ENCODE measurements at places on chromosomes 16 and 17.

DNA sequence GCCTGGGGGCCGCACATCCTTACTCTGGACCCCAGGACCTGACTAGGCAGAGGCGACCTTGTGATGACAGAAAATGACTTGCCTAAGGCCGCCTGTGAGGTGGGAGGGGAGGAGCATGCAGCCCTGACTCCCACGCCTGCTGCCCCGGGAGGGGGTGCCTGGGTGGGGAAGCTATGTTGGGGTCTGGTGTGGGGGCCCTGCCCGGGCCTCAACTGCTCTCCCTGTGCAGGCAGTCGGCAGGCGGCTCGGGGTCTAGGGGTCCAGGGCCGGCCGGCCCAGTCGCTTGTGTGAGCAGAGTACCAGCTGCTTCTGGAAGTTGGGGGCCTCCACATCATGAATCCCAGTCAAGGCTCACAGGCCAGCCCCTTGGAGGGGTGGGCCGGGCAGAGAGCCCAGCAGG is 48.1 kb downstream of the PRMT7 start:
- DNase-seq: no peak

DNA sequence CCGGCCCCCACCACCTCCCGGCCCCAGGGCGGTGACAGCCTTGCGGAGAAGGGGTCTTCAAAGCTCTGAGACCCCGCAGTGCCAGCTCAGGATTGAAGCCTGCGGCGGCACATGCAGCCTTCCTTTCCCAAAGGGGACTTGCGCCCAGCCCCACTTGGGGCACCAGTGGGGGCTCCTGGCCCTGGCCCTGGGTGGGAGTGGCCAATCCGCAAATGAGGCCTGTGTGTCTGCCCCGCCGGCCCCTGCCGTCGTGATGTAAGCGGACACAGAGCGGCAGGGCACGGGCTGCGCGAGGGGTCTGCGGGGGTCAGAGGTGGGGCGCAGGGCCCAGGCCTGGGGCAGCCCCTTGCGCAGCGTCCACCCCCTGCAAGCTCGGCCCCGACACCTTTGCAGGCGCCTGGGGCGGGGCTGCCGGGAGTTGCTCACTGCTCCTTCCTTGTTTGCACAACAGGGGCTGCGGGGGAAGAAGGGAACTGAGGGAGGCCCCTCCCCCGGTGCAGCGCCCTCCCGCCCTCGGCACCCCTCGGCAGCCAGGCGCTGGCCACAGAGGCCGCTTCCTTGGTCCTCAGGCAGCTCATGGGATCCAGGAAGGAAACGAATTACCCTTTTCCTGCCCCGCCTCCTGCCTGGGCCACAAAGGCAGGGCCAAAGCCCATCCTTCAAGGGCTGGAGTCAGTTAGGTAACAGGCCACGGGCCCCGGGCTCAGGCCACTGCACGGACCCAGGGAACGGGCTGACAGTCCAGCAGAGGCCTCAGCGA is 2.9 kb downstream of the SLC16A3 start:
- no peak for DNase-seq

DNA sequence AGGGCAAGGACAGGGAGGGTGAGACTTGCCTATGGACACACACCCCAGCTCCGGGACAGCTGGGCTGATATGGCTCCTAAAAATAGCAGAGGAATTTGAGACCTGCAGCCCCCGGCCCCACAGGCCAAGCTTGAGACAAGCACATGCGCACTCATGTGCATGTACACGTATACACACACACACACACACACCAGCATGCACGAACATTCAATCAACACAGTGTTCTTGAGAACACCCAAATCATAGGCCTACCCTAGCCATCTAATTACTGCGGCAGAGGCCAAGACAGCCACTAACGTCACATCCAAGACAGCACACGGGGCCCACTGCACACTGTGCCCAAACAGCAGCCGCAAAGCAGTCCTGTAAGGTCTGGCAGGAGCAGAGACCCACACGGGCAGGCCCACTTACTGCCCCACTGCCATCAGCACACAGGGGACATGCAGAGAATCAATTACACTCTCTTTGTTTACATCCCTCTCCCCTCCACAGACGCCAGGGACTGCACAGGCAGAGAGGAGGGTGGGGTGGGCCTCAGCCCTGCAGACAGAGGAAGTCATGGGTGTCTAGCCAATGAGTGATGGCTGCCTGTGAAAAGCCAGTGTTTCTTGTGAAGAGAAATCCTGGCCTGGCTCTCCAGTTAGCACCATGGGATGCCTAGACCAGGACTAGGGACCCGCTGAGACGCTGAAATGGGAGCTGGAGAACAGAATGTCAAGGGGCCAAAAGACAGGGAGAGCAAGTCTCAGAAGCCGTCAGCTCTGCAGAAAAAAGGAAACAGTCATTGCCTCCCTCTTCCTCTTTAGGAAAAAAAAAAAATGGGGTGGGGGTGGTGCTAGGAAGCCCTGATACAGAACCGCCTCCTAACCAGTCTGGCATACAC is 39.3 kb downstream of the MYO18A start:
- DNase-seq: no peak

DNA sequence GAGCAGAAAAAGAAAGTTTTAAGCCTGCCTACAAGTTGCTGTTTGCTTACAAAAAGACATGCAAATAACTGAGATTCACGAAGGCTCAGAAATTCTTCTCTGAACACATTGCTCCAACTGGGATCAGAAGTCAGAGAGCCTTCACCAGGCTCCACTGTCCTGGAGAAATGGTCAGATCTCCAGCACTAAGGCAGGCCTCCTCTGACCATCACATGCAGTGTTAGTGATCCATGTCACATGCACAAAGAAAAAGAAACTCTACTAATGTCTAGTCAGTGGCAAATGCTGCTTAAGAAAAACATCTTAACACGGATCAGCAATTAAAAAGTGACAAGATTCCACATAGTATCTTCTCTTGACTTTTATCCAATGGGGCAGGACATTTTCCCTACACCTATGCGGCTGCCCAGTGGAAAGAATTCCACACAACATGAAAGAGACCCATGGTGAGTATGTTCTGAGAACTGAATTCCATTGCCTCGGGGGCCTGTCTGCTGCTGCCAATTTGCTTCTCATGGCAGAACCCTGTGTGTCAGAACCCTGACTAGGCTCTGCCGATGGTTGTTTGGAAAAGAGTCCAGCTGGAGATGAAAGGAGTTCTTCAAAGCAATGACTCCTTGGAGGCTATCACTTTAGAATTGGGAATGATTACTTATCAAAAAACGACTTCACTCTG is 96.6 kb downstream of the HIC1 start:
- DNase-seq: no peak

DNA sequence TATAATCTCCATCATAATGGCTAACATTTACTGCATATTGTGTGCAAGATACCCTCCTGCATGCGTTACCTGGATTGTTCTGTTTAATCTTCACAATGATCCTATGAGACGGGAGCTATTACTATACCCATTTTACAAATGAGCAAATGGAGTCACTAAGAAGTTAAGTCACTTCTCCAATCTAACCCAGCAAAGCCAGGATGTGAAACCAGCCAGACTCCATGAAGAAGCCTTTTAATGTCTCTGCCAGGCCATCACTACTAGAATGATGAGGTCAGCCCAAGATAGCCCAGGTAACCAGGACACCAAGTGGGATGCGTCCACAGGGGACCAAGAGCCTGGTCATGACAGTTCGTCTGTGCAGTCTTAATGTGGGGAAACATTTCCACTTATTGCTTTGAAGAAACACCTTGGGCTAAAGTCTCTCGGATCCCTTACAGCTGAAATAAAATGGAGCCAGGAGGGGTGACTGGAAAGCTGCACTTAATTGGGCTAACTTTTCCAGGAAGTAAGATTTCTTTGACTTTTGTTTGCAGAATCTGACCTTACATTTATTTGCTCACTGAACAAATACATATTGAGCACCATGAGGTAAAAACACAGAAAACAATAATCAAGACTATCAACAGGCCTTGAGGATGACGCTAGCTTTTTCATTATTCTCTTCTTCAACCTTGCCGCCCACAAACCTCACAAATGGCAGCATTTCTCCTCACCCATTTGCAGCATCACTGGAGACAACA is 926 bp upstream of the SHCBP1 start:
- no peak for DNase-seq

DNA sequence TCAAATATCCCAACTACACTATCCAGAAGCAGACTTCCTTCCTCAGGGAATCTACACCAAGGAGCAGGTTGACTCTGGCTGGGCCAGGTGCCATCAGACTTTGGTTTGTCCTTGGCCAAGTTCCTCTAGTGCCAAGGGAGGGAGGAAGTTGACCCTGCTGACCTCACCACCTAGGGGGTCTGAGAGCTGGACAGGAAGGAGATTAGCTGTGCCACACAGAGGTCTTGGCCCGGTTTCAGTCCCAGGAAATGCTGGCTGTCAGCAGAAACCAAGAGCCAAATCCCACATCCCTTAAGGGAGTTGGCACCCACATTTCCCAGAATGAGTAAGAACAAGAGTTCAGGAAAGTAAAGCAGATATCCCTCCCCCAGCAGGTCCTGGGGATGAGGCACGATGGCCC is 178.2 kb downstream of the SALL1 start:
- DNase-seq: no peak

DNA sequence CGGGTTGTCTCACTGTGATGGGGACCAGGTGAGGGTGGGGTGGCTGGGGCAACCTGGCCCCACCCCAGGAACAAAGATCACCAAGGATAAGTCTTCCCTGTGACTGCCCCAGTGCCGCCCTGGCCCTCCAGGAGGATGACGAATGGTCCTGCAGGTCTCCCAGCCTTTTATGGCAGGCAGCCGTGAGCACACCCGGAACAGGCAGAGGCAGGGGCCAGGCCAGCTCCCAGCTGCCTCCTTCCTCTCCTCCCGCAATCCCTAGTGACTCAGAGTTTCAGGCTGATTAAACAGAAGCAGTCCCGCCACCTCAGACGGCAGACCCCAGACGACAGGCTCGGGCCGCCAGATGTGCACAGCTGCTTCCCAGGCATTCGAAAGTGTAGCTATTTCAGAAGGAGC is 13.3 kb downstream of the JUP start:
- DNase-seq: peak; percentile 70

GRCh38 chr17:144936-145670 is 7.7 kb downstream of the SCGB1C2 start:
- DNase-seq: no peak

GRCh38 chr16:71645450-71645849 is 19.5 kb downstream of the MARVELD3 start:
- DNase-seq: peak; percentile 39

- no peak for DNase-seq
Measured at GRCh38 chr17:2223617-2223927, 80.0 kb downstream of the SMG6 start.

- no peak for DNase-seq
Measured at GRCh38 chr17:80035687-80035936, at the start of gene TBC1D16. TSS of gene TBC1D16 (minus strand) at chr17:80035872. CDS start at chr17:80013547, 22,325 bp downstream.

Measured in GM03348 (cell line).